NCI-H187 treated with DMSO at 0.1 percent for 48 hours (cell line): ENCODE measurements at places on chromosomes 7 and 10.

DNA sequence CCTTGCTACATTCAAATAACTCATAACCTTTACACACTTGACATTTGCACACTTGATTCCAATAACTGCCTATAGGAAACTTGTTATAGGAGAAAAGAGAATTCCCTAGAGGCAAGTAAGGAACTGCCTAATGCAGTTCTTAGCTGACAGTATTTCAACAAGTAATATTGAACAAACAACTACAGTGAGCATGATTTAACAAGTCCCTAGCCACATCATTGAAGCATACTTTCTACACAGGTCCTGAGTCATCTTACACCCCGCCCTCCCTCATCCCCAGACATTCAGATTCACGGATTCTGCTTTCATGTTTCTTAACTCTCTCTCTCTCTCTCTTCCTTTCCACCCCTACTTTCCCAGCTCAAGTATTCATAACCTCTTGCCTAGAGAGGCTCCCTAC lies 153.5 kb downstream of the LSM5 start:
- DNase-seq = no peak

DNA sequence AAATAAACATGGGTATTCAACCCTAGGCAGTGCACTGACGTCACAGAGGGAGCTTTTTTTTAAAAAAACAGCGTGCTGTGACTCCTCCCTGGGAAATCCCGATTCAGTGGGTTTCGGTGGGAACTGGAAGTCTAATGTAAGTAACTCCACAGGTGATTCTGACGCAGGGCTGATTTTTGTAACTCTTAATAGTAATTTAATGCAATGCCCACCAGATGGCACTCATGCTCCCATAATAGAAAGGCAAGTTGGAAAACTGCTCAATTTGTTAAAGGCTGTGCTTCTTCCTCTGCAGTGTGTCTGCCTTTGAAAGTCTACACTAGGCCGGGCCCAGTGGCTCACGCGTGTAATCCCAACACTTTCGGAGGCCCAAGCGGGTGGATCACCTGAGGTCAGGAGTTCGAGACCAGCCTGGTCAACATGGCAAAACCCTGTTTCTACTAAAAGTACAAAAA lies 10.9 kb upstream of the RSU1 start:
- DNase-seq = peak; percentile 4

DNA sequence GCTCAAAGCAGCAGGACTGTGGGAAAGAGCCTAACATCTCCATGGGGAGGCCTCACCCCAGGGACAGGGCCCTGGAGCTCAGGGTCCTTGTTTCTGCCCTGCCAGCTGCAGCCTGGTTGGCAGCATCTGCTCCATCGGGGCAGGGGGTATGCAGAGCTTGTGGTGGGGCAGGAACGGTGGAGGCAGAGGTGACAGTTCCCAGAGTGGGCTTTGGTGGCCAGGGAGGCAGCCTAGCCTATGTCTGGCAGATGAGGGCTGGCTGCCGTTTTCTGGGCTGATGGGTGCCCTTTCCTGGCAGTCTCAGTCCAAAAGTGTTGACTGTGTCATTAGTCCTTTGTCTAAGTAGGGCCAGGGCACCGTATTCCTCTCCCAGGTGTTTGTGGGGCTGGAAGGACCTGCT lies 12.2 kb upstream of the AHCYL2 start:
- no peak for DNase-seq

DNA sequence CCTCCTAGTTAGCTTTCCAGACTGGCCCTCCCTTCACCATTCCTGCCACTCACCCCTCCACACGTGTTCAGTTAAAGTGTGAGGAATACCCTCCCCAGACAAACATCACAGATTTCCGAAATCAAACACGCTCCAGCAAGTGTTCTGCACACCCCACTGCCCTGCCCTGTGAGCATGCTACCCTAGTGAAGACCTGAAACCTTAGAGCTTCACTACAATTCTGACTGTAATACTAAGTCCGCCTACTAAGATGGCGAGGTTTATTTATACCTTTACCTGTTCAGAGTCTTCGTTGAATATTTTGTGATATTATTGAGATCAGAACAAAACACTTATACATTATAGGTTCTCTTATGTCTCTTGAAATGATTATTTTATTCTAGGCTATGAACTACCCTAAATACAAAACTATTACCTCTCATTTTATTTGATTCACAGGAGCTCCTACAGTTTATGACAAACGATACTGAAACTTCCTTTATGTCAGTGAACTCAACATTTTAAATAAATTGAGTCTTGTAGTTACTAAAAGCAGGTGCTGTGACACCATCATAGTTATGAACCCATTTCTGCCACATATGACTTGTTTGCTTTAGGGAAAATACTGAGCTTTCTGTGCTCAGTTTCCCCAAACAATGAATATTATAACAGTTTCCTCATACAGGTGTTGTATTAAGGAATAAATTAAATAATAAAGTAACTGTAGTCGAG lies 8.6 kb downstream of the SCIN start:
- no peak for DNase-seq

- DNase-seq = no peak
Measured at GRCh38 chr10:124035928-124036558, 57.4 kb downstream of the CHST15 start.

GRCh38 chr7:148182264-148182663 lies 408.3 kb upstream of the C7orf33 start:
- no peak for DNase-seq

- no peak for DNase-seq
Measured at GRCh38 chr10:77156406-77156879, 481.2 kb downstream of the KCNMA1 start.

- no peak for DNase-seq
Measured at GRCh38 chr10:86970982-86971231, 2.6 kb downstream of the ADIRF start.

- DNase-seq = no peak
Measured at GRCh38 chr10:82452046-82452445, 577.1 kb downstream of the NRG3 start.

GRCh38 chr7:55250313-55250712 lies 114.8 kb upstream of the LANCL2 start:
- no peak for DNase-seq

- no peak for DNase-seq
Measured at GRCh38 chr10:75107756-75108683, 3.4 kb upstream of the SAMD8 start.

DNA sequence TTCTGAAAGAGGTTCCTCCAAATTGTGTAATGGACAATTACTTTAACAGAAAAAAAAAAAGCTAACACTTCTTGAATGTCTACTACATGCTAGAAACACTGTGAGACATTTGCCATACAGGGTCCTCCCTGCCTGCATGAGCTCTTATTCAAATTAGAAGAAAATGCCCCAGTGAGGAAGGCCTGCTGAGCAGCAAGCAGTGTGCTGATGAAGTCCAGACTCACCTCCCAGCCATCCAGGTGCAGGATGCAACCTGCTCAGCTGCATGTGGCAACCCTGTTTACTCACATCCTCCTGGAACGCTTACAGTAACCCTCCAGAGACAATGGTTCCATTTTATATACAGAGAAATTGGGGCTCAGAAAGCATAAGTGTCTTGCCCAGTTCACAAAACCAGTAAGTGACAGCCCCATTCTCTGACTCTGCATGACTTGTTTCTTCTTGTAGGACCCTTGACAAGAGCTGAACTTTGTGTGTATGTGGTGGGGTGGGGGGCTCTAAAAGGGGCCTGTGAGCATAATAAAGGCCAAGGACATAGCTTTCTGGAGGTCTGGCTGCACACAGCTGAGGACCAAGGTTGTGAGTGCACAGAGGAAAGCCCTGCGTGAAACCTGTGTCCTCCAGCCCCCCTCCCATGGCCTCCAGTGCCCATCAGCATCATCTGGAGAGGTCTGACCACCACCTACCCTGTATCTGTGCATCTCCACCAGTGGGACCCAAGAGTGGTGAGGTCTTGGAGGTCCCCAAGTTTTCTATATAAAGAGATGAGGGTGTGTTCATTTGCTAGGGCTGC lies 387.8 kb downstream of the GRID1 start:
- no peak for DNase-seq

GRCh38 chr10:122487174-122487765 lies 25.9 kb downstream of the HTRA1 start:
- peak; percentile 21 for DNase-seq

GRCh38 chr7:25263337-25263736 lies 35.1 kb upstream of the NPVF start:
- DNase-seq = no peak

- DNase-seq = no peak
Measured at GRCh38 chr7:54161621-54162020, 380.6 kb upstream of the VSTM2A start.

DNA sequence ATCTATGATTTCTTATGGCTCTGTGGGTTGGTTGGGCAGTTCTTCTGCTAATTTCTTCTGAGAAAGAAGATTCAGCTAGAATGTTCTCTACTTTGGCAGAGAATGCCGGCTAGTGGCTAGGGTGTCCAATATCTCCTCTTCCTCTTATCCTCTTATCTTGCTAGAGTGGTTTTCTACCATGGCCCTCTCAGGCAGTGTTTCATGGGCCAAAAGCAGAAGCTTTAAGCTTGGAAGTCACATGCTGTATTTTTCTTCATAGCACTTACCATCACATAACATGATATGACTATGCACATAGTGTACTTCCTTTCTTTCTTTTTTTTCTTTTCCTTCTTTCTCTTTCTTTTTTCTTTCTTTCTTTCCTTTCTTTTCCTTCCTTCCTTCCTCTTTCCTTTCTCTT lies 140.0 kb downstream of the ITGB8 start:
- no peak for DNase-seq

- no peak for DNase-seq
Measured at GRCh38 chr7:30893357-30893756, 18.3 kb upstream of the AQP1 start.

DNA sequence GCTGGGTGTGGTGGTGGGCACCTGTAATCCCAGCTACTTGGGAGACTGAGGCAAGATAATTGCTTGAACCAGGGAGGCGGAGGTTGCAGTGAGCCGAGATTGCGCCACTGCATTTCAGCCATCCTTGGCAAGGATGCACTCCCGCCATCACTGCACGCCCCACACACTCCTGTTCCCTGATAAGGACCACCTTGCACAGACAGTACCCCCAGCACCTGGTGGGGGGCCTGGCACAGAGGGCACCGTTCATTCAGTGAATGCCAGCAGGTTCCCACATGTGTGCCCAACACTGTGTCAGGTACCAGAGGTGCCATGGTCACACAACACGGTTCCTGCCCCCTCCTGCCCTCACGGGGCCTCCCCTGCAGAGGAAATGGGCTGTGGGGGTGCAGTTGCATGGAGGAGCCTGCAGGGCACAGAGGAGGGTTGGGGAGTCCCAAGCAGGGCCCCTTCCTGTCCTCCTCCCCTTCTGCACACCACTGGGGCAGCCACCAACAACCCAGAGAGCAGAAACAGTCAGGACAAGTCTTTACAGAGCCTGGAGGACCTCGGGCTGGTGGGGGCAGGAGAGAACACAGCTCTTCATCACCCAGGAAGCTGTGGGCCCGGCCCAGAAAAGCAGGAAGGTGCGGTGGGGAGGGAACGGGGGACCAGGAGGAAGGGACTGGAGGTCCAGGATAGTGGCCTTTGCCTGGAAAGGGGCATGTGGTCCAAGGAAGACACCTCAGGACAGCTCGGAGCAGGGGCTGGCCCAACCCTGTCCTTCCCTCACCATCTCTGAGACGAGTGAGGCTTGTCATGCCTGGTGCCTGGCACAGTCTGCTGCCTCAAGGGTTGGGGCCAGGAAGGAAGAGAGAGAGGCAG lies 7.1 kb downstream of the CRYGN start:
- DNase-seq = no peak

DNA sequence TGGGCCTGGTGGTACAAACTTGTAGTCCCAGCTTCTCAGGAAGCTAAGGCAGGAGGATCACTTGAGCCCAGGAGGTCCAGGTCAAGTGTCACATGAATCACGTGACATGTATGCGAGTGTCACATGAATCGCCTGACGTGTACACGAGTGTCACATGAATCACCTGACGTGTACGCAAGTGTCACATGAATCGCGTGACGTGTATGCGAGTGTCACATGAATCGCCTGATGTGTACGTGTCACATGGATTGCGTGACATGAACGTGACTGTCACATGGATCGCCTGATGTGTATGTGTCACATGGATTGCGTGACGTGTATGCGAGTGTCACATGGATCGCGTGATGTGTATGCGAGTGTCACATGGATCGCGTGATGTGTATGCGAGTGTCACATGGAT lies 9.5 kb upstream of the ADARB2 start:
- no peak for DNase-seq

GRCh38 chr7:332646-333392 lies 42.8 kb downstream of the FOXL3 start:
- no peak for DNase-seq

DNA sequence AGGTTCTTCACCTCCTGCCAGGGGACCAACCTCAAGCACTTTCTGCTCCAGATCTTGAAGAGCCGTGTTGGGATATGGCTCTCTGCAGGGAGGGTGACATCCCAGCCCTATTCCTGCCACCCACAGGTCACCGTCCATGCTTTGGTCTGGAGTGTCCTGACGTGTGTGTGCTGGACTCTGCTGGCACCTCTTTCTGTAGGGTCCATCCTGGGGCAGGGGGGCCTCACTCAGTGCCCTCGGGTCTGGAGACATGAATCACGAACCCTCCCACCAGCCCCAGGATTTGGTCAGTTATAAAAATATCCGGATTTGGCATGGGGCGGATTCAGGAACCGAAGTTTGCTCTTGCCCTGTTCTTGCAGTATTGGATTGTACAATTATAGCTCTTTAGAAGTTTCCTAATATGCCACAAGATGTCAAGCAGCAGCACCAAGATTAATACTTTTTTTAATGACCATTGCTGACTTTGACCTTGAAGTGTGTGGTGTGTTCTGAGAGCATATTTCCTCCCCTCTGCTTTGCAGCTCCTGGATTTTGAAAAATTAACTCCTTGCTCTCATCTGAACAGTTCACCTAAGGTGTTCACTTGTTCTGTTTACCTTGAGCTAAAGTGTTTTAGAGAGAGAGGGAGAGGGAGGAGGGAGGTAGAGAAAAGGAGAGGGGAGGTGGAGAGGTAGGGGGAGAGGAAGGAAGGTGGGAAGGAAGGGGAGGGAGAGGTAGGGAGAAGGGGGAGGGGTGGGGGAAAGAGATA lies 95.4 kb upstream of the SHH start:
- peak; percentile 11 for DNase-seq

DNA sequence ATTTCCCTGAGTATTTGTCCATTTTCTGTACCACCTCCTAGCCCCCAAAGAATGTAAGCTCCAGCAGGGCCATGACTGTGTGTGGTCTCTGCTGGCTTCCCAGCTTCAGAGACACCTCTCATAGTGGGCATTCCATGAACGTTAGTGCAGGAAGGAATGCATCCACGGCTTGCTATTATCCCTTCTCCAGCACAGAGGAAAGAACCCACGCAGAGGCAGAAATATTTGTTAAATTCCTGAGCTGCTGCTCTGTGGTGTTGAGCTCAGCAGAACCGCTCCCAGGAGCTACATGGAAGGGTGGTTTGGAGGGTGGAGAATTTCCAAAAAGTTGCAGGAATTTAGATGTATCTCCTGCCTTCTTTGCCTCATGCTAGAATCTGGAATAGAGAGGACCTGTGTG lies 275.2 kb downstream of the POU6F2 start:
- no peak for DNase-seq

GRCh38 chr7:126778101-126778500 lies 474.6 kb downstream of the GRM8 start:
- DNase-seq = peak; percentile 100

DNA sequence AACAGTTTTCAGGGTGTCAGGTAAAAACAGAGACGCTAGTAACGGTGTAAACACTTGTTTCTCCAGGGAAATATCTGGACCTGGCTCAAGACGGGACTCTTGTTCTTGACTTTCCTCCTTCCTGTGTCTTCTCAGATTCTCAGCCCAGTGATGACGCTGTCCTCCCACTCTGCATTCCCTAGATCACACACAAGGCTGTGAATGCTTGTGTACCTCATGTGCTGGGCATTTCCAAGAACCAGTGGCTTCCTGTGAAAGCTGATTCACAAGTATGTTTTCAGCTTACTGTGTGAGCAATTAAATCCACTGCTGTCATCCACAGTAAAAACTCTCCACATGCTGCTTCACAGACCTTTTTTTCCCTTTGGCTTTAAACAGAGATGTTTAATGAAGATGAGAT lies 193.8 kb upstream of the DPP6 start:
- no peak for DNase-seq
